ENCODE measurements at places on chromosomes 7 and 10.

DNA sequence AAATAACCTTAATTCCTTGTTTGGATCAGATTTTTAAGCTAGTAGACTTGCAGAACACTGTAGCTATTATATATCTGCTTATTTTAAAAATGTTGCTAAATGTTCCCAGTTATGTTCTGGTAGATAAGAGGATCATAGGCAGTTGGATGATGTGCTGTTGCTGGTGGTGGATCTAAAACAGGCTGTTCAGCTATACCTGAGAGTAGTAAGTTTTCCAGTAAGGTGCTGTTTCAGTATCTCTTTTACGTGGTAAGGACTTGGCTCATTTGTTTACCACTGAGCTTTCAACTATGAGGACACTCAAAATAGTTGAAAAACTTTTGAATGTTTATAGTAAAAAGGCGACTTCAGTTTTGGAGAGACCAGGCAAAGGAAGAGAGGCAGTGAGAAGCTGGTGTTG is 180.9 kb downstream of the CDK14 start:
- DNase-seq: no peak

- no peak for DNase-seq
These were observed 6.6 kb upstream of the BLOC1S2 start for GRCh38 chr10:100293066-100293465.

GRCh38 chr10:122264931-122265330 is 6.2 kb upstream of the BTBD16 start:
- no peak for DNase-seq

DNA sequence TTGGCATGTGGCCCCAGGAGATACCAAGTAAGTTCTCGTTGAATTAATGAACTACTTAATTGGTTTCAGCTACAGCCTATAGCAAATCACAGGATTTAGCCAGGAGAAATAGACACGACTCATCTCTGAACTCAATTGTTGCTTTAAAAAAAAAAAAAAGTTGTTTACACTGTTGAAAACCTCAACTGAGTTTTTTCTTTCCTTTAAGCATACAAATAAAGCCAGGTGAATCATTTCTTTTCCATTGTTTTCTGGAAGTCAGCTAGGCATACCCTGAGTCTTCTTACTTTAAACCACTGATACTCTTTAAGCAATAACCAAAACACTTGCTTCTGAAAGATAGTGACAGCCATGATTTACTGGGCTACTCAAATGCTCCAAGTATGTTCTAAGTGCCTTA is 755 bp downstream of the FRMPD2 start:
- DNase-seq: no peak

DNA sequence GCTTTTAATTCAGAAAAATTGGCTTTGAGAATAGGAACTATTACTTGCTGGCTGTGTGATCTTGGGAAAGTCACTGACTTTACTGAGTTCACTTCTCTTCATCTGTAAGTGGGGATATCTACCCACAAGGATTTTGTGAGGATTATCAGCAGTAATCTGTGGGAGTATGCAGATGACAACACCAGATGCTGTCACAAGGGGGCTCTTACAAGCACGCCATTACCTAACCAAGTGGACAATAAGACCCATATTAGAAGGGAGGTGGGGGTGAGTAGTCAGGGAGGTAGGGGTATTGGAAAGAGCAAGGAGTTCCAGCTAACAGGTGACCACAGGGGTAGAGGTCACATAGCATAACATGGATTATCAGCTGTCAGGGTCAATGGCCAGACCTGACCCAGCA is 569.4 kb downstream of the SUGCT start:
- no peak for DNase-seq

DNA sequence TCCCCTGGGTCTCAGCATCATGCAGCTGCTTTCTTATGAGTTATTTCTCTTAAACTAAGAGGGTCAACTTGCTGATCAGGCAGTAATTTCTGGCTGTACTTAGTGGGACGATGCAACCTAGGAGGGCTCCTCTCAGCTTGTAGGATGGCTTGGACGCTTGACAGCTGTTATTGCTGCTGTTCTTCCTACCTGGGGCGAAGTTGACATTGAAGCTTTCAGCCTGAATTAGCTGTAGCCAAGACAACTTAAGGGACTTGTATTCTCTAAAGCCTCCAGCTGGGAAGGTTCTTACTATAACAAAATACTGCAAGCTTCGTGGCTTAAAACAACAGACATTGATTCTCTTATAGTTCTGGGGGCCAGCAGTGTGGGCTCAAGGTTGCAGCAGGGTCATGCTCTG is 224.9 kb downstream of the ACTR3B start:
- DNase-seq: no peak

DNA sequence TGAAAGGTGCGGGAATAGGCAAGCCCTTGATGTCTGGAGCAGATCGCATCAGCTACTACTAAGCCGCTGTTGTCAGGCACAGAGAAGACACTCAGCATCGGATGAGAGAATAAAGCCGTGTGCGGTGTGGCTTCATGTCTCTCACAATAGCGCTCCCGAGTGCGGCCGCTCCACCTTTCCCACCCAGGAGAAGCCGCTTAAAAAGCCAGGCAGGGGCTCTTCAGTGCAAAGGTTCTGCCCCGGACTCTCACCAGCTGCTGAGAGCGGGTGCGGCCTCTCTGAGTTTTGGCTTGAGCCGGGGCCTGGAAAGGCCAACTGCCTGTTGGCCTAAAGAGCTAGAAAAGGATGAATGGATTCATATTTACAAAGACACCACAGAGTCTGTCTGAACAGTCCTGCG is 600.6 kb downstream of the DNAJB6 start:
- DNase-seq: no peak

- DNase-seq: no peak
These were observed 182.8 kb downstream of the CREB5 start for GRCh38 chr7:28595076-28595475.

DNA sequence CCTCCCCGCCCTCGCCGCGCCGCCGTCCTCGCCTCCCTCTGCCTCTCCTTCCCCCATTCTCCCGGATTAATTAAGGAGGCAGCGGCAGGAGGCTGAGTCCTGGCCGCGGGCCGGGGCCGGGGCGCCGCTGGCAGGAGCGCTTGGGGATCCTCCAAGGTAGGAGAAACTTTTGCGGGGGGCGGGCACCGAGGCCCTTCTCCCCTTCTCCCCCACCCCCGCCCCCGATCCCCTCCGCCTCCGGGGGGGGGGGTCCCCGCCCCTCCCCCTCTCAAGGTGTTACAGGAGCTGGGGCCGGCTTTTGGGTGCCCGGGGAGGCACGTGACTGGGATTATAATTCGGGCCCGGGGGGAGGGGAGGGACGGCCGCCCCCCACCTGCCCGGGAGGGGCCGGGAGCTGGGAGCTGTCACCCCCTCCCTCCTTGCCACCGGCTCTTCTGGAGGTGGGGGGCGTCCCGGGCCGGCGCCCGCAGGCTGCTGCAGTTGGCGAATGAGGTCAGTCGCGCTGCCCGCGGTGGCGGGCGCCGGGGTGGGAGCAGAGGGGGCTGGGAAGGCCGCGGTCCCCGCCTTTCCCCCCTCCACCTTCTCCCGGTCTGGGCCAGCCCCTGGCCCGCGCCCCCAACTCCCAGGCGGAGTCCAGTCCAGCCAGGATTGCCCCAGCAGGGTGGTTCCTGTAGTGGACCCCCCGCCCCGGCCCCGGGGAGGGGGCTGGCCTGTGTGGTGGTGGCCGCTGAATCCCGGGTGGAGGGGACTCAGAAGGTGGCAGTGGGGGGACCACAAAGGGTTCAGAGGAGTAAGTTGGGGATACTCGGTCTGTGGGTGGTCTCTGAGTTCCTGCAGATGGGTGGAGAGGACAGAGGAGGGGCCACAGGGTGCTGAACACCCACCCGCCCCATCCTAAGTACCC is 567 bp downstream of the GTF2IRD1 start:
- no peak for DNase-seq

DNA sequence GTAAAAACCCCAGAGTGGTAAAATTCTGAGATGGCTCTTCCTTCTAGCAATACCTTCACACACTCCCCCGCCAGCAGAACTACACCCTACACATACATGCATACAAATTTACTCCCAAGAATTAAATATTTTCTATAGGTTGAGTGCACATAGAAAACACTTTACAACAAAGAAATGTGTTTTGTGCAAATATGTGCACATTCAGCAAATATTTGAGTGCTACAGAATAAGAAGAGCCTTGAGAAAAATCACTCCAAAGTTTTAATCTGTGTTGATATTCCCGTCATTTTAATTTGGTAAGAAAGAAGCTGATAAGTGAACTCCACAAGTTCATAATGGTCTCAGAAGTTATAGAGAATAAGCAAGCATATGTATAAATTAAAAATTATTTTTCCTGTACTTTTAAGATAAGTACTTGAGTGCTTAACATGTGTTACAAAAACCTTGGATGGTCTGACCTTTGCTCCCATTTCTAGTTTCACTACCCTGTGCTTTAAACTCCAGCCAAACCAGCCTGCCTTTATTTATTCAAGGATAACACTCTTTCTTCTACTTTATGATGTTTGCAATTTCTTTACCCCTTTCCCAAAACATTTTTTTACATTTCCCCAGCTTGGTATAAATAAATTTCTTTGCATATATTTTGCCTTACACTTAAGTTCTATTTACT is 733.5 kb upstream of the LRRTM3 start:
- DNase-seq: no peak

DNA sequence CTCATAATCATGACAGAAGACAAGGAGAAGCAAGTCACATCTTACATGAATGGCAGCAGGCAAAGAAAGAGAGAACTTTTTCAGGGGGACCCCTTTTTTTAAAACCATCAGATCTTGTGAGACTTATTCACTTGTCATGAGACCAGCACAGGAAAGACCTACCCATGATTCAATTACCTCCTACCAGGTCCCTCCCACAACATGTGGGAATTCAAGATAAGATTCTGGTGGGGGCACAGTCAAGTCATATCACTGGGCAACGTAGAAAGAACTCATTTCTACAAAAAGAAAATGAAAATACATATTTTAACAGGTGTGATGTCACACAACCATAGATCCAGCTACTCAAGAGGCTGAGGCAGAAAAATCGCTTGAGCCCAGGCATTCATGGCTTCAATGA is 304.1 kb downstream of the IPMK start:
- no peak for DNase-seq

DNA sequence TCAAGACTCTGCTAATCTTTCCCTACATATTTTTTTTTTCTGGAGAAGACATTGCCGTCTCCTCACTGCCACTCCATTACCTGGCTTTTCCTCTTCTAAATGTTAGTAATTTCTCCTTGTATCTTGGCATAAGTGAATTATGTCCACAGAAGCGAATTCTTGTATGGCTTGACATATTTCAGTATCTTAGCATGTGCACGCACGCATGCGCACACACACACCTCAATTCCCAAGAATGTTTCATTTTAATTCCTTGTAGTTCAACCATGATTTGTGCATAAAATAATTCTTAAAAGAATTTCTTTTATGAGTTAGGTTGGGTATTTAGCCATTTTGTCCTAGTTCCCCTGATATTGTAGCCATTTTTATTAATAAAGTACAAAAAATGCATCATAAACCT is 301.2 kb upstream of the MYO3A start:
- DNase-seq: no peak

DNA sequence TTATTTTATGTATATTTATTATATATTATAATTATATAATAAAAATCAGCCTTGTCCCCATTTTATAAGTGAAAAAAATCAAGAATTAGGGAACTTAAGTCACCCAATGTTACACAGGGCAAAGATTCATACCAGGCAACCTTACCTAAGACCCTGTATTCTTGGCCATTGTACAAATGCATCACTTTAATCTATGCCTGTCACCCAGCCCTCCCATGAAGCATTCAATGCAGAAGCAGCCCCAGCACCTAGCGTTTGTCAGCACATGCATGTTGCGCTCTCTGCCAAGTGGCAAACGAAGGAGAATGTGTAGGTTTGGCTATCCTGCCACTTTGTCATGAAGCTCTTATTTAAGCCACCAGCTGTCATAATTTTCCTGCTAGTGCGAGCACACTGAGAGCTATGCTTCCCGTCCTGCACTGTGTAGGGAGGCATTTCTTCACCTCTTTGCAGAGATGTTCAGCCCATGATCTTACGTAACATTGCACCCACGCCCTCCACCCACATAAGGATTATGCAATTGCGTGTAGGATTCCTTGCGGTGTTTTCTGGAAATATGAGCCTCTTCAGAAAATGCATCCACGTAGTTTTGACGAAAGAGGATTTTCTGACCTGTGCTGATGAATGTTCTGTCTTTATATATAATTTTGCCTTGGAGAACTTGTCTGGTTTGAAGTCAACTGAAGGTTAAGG is 7.7 kb upstream of the COBL start:
- DNase-seq: no peak

DNA sequence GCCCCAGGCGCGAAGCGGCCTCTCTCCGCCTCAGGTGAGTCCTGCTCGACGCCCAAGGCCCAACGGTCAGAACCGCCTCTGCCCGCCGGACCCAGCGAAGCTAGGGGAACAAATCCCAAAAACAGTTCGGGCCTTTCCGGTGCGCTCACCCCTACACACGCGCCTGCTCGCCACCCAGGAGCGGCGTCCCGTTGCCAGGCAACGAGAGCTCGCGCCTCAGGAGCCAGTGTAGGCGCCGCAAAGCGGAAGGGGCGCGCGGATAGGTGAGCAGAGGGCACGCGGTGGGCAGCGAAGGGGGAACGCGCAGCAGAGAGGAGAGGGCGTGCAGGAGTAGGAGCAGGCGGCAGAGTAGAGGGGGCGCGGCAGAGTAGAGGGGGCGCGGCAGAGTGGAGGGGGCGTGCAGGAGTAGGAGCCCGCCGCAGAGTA is at the start of the genes DYDC1 and DYDC2:
Gene DYDC1 (minus strand): TSS at position 193 of the 426 bp plus-strand sequence. CDS start 4,154 bp downstream, outside the sequence.
Gene DYDC2 (plus strand): TSS at position 219 of the 426 bp plus-strand sequence. CDS start 5,663 bp downstream, outside the sequence.
- DNase-seq: peak; percentile 78

DNA sequence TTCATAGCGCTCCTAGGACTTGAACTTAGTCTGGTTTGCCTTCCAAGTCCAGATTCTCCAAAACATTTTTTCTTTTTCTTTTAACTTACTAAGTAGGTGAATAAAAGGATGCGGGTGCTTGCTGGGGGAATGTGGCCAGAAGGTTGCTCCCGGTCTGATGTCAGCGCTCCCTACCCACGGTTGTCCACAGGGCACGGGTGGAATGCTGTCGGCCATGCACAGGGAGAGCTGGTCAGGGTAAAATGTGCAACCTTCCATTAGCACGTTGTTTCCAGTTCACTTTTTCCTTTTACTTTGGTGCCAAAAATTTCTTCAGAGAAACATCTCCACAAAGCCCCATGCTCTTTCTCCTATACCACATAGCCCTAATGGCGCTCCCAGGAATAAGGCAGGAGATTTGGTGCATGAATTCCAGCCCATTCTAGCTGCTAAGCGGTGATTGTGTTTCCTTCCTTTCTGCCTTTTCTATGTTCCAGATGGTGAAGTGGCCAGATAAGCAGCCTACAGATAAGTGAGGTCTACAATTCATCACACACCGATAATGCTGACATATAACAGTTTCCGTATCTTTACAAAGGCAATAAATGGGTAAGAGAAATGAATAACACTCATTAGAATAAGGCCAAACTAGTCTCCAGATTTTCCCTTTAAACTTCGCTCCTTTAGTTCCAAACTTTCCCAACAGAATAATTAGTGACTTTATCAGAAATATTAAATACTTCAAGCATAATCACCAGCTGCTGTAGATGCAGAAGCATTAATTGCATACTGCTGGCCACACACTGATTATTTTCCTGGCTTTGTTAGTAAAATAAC is 138.3 kb upstream of the FGFR2 start:
- DNase-seq: no peak

- DNase-seq: no peak
These were observed 197.7 kb upstream of the POT1 start for GRCh38 chr7:125127304-125127703.

- DNase-seq: no peak
These were observed 1.7 kb downstream of the SHTN1 start for GRCh38 chr10:117003336-117003735.

- no peak for DNase-seq
These were observed 39.8 kb upstream of the SRGN start for GRCh38 chr10:69048103-69048502.

GRCh38 chr10:20535897-20536881 is 360.9 kb downstream of the NEBL start:
- DNase-seq: no peak

- no peak for DNase-seq
These were observed 603.0 kb downstream of the PTPRN2 start for GRCh38 chr7:157984423-157985163.
